ENCODE measurements at places on chromosomes 4 and X.

DNA sequence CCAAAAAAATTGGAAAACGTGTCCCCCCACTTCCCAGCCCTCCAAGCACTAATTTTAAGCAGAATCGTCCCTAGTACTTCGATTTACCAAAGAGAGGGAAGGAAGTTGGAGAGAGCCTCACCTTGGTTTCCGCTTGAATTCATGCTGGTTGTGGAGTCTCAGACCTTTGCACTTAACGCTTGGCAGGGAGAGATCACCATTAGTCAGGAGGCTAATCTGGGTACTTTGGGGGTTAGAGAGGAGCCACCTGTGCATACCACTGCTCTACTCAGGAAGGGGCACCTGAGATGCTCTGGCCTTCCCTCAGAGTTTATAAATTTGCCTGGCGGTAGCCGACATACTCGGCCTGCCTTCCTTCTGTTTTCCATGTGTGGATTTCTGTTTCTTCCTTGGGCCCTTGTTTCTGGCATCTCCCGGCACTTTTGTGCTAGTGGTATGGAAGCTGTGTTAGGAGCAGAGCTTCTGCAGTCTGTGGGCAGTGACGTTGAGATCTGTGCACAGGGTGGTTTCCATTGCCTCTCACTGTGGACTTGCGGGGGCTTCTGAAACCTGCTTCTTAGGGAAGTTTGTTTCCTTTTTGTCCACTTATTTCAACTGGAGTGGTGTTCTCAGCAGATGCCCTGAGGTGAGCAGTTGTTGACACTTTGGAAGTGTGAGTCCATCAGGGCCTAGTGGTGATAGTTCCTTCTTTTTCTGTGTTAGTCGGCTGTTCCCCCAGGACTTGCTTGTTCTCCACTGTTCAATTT, 104.2 kb downstream of the TMEM131L start:
- DNase-seq: no peak

- DNase-seq: no peak
These were observed 19.0 kb downstream of the FHL1 start for GRCh38 chrX:136166221-136166855.

- DNase-seq: no peak
These were observed 88.8 kb upstream of the ESX1 start for GRCh38 chrX:104343428-104344129.

- DNase-seq: no peak
These were observed 76.8 kb upstream of the MCF2 start for GRCh38 chrX:139784807-139785206.

DNA sequence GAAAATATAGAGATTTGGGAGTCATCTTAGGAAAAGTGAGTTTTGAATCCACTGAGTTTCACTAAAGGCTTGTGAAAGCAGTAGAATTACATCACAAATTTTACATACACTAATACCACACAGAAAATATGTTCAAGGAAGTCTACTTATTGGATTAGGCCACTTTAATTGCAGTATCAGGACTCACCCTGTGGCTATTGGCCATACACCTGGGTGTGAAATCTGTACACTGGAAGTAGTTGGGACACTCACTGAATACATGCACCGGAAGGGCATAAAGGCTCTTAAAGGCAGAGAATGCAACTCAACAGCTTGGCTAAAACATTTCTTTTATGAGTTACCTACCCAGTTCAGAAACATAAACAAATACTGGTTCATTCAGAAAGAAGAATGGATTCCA, 19.8 kb downstream of the MAOB start:
- DNase-seq: no peak

GRCh38 chr4:13920901-13921300, 293.4 kb upstream of the BOD1L1 start:
- no peak for DNase-seq

DNA sequence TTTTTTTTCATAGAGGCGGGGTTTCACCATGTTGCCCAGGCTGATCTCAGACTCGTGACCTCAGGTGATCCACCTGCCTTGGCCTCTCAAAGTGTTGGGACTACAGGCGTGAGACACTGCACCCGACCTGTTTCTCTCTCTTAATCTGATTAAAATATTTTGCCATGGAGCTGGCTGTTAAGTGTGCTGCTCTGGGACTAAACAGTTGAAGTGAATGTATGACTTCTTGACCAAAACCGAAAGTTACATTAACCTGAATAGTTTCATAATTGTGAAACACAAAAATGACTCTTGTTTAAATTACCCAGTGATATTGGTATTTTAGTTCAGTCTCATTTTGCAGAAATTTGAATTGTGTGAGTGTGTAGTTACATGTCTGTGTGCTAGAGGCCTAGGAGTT, 2548.6 kb downstream of the PCDH7 start:
- no peak for DNase-seq

GRCh38 chr4:54014666-54015160, 49.7 kb downstream of the CHIC2 start:
- no peak for DNase-seq

GRCh38 chr4:65973186-65973585, 302.9 kb upstream of the EPHA5 start:
- no peak for DNase-seq

DNA sequence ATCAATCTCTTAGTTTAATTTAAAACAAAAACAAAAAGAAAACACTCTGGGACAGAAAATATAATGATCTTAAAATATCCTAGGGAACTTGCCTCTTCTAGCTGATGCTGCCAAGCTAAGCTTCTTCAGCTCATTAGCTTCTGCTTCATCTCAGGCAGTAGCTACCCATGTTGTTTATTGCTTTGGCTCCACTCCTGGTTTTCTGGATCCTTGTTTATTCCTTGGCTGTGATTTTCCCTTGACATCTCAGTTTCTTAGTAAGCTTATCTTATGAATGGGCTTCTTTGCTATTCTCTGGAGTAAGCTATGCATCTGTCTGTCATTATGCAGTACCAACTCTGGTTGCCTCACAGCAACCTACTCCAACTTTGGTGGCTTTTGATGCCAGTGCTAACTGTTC, 5.1 kb upstream of the MTHFD2L start:
- DNase-seq: no peak

DNA sequence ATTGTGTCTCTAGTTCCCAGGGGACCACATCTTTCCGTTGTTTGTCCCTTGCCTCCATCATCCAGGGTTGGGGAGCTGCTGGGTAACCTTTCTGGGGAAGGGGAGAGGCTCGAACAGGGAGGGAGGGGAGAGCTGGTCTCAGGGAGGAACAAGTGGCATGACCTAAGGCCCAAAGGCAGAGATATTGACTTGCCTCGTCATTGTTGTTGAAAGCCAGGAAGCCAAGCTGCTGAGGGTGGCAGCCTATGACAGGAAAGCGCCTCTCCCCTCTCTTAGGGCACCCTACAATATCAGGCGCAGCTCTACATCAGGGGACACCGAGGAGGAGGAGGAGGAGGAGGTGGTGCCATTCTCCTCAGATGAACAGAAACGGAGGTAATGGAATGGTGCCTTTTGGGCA, 20.8 kb downstream of the ZNF185 start:
- no peak for DNase-seq

- no peak for DNase-seq
These were observed 44.3 kb downstream of the IL21 start for GRCh38 chr4:122576261-122577188.

DNA sequence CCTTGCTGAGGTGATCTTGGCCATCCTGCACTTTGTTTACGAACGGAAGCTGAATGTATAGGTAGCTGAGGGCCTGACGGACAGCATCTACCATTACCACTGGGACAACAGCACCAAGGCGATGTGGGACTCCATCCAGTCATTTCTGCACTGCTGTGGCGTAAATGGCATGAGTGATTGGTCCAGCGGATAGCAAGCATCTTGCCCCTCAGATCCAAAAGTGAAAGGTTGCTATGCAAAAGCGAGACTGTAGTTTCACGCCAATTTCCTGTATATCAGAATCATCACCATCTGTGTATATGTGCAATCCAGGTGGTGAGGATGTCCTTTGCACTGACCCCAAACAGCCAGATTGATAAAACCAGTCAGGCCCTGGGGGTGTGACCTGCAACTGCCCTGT, 4.2 kb upstream of the PYURF start:
- no peak for DNase-seq

DNA sequence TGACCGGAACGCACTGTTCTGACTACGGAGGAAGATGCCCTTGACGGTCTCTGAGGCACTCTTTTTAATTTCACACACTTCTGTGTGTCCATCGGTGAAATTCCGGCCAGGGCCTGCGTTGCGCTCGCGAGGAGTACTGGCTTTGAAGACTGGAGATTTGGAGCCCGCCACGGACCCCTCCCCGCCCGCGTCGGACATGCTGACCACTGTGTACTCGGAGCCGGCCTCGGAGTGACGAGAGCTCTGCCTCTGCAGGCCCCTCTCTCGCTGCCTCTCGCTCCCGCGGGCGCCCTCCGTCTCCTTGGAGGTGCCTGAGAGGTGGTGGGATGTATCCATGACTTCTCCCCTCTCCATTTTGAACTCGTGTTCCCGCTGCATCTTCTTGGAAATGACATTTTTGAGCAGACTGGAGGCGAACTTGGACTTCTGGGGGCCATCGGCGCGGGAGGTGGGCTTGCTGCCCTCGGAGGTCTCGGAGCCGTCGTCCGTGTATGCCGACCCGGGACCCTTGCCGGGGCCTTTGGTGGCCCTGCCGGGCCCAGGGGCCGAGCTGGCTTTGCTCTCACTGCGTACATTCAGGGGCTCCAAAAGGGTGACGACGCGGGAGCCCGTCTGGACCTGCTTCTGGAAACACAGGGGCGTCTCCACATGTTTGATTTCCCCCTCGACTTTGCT, 5.7 kb downstream of the C4orf54 start:
- DNase-seq: no peak

- DNase-seq: no peak
These were observed 35.0 kb downstream of the RFC1 start for GRCh38 chr4:39331191-39331590.

- no peak for DNase-seq
These were observed 81.1 kb upstream of the ENPEP start for GRCh38 chr4:110394871-110395270.

DNA sequence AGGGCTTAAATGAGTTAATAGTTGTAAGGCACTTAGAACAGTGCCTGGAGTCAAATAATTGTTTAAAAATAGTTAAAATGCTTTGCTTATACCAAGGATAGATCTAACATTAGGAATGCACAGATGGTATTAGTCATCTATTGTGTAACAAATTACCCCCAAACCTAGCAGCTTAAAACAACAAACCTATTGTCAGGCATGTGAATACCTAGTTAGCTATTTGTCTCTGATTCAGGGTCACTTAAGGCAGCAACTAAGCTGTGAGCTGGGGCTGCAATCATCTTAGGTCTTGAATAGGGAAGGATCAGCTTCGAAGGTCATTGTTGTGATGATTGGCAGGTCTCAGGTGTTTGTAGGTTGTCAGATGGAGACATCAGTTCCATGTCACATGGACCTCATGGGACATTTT, 42.4 kb upstream of the AGA start:
- no peak for DNase-seq

- DNase-seq: no peak
These were observed 9.0 kb downstream of the TAB3 start for GRCh38 chrX:30880058-30880457.

GRCh38 chrX:123581586-123581985, 151.3 kb downstream of the THOC2 start:
- DNase-seq: no peak

DNA sequence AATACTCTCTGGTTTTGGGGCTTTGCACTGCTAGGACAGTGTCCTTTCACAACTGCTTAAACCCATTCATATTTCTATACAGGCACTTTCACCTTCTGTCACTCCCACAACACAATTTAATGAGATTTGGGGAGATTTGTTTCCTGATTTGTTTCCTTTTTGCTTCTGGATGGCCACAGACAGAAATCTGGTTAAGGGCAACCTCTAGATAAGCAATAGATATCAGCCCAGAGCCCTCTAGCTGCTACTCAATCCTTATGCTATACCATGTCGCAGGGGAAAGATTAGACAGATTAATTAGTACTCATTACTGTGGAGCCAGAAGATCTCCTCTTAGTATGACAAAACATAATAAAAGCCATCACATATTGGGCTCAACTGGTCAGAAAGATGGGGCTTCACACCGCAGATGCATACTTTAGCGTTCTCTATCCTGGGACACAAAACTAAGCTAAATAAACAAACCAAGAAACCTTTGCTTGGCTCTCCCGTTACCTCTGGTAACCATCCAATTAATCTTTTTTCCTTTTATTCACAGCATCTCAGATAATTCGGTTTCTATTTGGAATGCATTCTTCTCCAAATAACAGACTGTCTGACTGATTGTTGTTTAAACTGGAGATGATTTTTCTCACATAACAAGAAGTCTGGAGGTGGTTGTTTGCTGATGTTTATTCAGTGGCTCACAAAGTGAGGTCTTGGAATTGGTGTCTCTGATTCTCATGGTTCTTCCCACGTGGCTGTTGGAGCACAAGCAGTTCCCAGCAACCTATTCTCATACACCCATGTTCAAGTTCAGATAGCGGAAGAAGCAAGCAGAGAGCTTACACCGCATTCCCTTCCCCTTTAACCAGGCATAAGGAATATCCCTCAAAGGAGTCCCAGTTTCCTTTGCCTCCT, 41.0 kb upstream of the ZNF330 start:
- DNase-seq: no peak

All from GM12892 (cell line).